ENCODE measurements at places on chromosomes 12 and 14.

DNA sequence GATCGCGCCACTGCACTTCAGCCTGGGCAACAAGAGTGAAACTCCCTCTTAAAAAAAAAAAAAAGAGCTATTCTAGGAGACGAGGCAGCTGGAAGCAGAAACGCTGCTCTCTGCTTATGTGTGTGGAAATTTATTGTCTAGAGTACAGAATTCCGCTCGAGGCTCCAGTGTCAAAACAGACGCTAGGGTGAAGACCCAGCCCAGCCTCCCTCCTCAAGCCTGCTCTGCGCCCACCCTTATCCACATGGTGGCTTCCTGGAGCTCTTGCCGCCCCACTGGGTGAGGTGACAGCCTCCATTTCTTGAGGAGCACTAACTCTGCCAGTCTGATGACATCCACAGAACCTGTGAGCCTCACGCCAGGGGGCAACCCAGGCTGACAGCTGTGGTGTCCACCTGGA lies 49.5 kb upstream of the DLK1 start:
- DNase-seq, result no peak

DNA sequence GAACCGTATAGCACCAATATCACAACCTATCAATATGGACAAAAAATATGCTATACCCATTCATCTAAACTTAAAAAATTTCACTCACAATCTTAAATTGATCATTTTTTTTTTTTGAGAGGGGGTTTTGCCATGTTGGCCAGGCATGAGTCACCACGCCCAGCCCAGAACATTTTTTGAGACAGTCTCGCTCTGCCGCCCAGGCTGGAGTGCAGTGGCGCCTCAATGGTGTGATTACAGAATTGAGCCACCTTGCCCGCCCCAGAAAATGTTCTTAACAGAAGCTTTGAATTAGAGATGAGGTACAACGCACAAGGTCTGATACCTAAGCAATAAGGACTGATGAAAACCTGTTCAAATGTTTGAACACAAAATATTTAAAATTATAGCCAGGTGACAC lies 15.8 kb upstream of the ATP5F1B start:
- DNase-seq, result no peak

GRCh38 chr12:40011775-40012129 lies 94.1 kb downstream of the SLC2A13 start:
- DNase-seq, result no peak

GRCh38 chr14:88351966-88352691 lies 29.1 kb upstream of the KCNK10 start:
- no peak for DNase-seq

DNA sequence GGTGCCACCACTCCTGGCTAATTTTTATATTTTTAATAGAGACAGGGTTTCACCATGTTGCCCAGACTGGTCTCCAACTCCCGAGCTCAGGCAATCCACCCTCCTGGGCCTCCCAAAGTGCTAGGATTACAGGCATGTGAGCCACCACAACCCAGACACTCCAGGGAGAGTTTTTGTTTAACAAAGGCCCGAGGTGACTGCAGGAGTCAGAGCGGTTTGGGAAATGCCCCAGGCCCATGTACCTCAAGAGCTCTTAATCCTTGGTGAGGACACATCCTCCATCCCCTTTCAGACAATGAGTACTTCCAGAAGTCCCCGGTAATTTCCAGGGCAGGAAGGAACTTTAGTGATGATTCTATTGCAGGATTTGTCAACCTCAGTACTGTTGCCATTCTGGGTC lies 176.0 kb downstream of the ESRRB start:
- no peak for DNase-seq

DNA sequence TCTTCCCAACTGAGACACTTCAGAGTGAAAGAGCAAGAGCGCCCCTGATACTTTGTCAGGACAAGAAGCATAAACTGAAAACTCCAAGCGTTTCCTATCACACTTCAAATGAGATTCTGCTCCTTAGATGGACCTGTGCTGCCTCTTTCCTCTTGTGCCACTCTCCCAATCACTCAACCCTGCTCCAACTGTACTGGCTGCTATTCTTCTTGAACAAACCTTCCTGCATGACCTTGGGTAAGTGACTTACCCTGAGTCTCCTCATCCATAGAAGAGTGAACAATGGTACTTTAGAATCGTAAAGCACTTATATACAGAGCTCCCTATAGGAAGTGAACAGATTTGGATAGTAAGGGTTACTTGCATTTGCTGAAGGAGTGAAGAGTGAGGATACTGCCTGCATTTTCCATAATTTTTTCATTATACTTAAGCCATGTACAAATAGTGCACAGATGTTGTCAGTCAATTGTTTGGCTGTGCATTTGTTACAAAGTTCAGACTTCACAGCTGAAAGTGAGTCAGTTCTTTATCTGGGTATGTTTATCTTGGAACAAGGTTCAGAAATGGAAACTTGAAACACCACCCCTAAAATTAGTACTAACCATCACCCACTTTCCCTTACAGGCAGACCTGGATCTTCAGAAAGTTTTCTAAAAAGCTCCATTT lies 10.8 kb downstream of the MTERF2 start:
- DNase-seq, result peak; percentile 36

GRCh38 chr12:21613931-21614330 lies 9.3 kb upstream of the GYS2 start:
- no peak for DNase-seq

GRCh38 chr12:89695100-89695499 lies 13.5 kb downstream of the ATP2B1 start:
- DNase-seq, result peak; percentile 37

DNA sequence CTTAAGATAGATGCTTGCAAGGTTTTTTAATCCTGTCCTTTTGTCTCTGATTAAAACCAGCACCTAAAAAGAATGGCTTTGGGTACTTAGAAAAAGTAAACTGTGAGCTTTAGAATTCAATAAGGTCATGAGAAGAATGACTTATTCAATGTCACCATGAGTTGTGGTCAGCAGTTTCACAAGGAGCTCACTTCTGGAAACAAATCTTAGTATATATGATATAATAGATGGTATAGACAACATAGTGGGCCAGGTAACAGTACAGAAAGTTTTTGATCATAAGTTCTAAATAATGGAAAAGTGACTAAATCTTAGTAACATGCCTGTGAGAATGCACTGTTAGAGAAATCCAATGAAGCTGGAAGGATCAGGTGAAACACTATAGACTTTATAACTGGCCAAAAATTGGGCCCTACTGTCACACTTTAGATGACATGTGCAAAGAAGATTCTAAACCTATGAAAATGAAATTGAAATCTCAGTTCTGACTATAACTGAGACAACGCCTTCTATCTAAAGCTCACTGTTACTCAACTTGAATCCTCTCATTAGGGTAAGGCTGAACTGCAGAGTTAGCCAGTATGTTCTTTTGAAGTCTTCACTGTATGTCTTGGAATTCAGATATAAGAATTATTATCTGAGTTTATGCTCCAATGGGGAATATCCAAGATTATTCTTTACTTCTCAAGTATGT lies 42.4 kb upstream of the RAD51AP1 start:
- DNase-seq, result no peak

DNA sequence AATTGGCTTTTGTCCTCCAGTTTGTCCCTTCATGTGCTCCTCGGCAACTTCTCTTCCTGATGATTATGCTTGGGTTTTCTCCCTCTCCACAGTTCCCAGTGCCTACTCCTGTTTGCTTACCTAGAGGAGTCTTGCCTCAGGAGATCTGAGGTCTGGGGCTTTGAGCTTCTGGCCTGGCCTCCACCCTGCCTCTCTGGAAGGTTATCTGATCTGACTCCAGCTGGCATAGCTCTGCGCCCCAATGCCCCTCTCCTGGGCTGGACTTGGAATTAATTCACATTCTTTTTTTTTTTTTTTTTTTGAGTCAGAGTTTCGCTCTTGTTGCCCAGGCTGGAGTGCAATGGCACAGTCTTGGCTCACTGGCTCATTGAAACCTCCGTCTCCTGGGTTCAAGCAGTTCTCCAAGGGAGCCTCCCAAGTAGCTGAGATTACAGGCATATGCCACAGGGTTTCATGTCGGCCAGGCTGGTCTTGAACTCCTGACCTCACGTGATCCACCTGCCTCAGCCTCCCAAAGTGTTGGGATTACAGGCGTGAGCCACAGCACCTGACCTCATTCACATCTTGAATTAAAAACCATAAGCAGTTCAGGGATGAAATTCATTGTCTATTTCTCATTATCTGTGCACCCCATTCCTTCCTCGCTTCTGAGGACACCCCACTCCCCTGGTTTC lies 33.5 kb downstream of the CFL2 start:
- DNase-seq, result no peak

- DNase-seq, result no peak
These were observed 17.9 kb upstream of the MED6 start for GRCh38 chr14:70618314-70618713.

- no peak for DNase-seq
These were observed 1.1 kb downstream of the MLXIP start for GRCh38 chr12:122079532-122080081.

GRCh38 chr14:53380052-53380866 lies 227.1 kb upstream of the DDHD1 start:
- DNase-seq, result peak; percentile 35

- DNase-seq, result no peak
These were observed 157.0 kb upstream of the RMST start for GRCh38 chr12:97305651-97306050.

DNA sequence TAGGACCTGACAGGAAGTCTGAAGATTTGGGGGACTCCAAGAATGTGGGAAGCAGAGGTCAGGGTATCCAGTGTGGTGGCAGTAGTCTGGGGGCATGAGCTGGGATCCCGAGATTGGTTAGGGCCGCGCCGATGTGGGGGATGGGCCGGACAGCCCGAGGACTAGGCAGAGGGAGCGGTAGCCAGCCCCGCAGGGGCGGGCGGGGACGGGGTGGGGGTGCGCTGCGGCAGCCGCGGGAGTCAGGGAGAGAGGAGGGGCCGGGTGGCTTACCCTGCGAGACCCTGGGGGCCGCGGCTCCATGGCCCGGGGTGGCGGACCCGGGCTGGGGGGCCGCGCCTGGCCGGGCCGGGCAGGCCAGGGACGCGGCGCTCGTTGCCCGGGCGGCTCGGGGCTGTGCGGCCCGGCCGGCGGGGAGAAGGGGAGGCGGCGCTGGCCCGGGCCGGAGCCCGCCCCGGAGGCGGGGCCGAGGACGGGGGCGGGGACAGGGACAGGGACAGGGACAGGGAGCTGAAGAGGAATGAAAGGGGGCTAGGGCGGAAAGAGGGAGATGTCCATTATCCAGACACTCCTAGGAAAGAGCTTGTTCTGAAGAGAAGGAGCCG lies 5.6 kb downstream of the ZNF385A start:
- peak; percentile 52 for DNase-seq

GRCh38 chr12:80662586-80662985 lies 44.8 kb upstream of the MYF6 start:
- DNase-seq, result no peak

DNA sequence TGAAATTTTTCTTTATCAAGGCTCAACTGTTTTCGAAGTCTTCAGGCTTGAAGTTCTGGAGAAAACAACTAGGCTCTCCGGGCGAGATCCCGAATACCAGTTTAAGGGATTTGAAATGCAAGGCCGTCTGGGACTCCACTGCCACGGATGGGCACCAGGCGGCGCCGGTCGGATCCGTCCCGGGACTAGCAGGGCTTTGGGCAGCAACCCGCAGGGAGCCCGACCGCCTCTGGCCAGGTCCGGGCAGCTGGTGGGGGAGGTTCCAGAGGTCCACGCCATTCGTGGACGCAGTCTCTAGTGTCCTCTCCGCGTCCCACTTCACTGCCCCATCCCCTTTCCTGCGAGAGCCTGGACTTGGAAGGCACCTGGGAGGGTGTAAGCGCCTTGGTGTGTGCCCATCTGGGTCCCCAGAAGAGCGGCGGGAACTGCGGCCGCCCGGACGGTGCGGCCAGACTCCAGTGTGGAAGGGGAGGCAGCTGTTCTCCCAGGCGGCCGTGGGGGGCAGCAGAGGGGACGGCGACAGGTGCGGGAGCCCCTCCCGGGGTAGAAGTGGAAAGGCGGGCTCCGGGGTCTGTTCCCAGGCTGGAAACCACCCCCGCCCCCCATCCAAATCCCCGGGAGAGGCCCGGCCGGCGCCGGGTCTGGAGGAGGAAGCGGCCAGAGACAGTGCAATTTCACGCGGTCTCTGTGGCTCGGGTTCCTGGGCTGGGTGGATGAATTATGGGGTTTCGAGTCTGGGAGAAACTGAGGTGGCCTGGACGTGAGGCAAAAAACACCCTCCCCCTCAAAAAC lies 838 bp upstream of the ERBB3 start:
- DNase-seq, result peak; percentile 65

GRCh38 chr12:779745-780734 lies 27.7 kb downstream of the WNK1 start:
- peak; percentile 83 for DNase-seq

DNA sequence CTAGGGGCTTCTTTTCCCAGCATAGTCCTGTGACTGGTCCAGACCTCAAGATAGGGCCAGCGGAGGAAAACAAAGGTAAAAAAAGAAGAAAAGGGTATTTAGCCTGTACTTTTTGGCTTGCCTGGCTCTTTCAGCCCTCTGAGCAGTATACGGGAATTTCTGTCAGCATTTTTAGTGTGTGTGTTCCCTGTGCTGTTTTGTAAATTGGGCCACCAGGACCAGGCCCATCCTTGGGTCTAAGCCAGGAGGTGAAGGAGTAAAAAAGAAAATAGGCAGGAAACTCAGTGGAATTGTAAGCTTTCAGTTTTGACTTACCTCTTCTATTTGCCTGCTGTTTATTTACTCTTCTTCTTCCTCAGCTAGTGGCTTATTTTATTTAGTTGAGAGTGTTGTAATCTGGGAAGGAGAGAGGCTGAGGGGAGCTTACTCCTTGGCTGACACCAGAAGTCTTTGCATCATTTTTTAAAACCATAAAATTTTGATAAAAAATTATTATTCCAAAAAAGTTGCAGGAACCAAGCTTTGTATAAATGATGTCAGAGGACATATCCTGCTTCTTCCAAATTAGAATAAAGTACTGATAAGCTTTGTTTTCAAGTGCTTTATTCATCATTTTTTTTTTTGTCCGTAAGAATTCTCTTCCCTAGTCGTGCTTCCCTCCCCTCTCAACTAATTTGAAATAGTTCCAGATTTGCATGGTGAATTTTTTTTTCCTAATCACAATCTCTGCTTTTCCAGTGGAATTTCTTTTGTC lies 63.7 kb downstream of the DIP2B start:
- DNase-seq, result no peak

- no peak for DNase-seq
These were observed 57.6 kb upstream of the BEGAIN start for GRCh38 chr14:100644784-100645183.

- peak; percentile 45 for DNase-seq
These were observed 203.6 kb downstream of the NOVA1 start for GRCh38 chr14:26394150-26394810.
